ENCODE measurements at places on chromosomes 3 and 15.

DNA sequence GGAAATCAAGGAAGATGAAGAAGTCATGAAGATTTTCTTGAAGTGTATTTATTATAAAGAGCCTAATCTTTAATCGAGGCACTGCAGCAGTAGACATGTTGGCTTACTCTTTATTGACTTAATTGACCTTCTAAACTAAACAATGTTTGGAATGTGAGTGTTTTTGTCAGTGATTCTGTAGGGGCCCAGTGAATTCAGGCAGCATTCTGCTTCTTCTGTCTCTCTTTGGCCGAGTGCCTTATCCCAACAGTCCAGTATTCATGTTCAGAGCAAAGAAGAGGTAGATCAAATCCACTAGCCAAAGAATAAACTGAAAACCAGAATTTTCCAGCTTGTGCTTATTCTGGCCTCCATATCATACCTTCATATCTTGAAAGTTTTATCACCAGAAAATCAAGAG, 55.7 kb downstream of the RLBP1 start:
- no peak for DNase-seq

GRCh38 chr3:53163444-53164387, 2.7 kb downstream of the PRKCD start:
- no peak for DNase-seq

DNA sequence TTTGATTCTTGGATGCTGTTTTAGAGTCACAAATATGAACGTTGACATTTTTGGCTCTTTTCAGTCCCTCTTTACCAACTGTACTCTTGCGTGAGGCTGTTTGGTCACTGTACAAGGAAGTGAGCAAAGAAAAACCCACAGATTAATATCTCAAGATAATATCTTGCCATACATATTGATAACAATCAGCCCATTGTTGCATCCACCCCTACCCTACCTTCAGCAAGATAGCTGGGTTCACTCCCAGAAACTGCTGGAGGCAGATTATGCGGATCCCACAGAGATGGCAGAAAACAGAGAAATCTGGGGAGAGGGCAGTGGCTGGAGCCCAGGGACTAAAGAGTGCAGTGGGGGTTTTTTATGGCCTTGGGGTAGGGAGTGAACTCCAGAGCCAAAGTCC, 29.9 kb upstream of the MFSD1 start:
- DNase-seq = no peak

- no peak for DNase-seq
Observed at GRCh38 chr15:87752250-87752951, 504.1 kb downstream of the NTRK3 start.

GRCh38 chr3:177721864-177722785, 524.8 kb upstream of the TBL1XR1 start:
- no peak for DNase-seq

- no peak for DNase-seq
Observed at GRCh38 chr3:39141171-39141995, 12.0 kb downstream of the CSRNP1 start.

DNA sequence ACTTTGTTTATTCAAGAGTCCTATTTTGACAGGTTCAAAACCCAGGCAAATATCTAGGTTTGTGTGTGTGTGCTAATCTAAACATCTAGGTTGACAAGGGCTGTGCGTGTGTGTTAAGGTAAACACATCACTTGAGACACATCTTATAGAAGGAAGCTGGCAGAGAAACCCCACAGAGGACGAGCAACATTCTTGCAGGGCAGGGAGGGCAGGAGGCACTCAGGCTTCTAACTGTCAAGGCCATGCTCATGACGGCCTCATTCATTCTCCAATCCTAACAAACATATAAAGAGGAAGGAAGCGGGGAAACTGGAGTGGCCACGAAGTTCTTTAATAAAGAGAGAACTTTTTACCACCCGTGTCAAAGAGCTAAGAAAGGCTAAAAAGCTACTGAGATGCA, 43.4 kb downstream of the SLCO2A1 start:
- DNase-seq = no peak

DNA sequence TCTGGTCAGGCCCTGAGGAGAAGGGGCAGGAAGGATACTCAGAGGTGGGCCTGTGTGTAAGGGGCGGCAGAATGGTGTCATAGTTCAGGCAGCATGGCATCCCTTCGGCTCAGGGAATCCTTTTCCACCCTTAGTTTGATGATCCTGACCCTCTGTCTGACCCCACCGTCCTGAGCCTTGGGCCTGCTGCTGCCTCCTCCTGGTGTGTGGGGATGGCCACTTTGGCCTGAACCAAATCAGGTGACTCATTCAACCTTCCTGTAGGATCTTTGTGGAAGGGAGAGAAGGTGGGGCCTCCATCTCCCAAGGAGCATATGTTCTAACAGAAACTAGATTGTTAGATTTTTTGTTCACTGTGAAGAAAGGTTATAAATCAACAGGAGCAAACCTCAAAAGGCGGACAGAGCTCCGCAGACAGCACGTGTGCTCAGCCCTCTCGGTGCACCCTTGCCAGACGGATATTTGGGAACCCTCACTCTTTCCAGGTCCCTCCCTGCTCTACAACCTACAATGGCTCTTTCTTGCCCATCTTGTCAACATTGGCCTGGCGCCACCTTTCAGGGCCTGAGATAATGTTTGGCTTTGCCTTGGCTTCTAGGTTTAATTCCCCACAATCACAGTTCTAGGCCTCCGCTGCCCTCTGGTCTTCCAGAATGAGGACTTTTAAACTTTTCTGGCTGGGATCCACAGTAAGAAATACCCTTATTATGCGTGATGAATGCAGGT, 21.7 kb downstream of the THSD4 start:
- no peak for DNase-seq

- no peak for DNase-seq
Observed at GRCh38 chr3:55511895-55512570, 24.9 kb upstream of the WNT5A start.

GRCh38 chr3:112087746-112088145, 1.6 kb downstream of the C3orf52 start:
- DNase-seq = no peak

DNA sequence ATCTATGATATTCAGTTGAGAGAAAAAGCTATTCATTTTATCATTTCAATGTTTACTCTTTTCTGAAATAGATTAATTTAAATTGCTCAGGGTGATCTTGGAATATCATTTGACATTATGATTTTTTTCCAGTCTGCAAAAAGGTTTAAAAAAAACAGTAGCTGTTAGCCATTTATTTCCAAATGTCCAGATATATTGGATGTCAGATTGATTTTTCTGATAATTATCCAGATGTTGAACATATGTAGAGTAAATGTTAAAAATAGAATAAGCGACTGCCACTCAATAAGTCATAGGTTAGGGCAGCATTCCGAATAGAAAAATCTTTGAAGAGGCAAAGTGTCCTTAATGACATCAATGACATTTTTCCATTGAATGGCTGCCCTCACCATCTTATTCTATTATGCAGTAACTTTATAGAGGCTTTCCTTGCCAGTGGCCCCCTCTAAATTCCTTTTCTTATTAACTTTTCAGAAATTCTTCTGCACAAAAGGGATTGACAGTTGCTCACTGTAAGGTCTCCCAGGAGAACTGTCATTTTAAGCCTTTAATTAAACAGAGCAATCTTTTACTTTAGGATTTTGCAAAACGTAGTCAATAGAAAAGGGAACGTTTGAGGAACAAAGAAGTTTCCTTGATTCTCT, 316.5 kb downstream of the GBE1 start:
- DNase-seq = no peak

DNA sequence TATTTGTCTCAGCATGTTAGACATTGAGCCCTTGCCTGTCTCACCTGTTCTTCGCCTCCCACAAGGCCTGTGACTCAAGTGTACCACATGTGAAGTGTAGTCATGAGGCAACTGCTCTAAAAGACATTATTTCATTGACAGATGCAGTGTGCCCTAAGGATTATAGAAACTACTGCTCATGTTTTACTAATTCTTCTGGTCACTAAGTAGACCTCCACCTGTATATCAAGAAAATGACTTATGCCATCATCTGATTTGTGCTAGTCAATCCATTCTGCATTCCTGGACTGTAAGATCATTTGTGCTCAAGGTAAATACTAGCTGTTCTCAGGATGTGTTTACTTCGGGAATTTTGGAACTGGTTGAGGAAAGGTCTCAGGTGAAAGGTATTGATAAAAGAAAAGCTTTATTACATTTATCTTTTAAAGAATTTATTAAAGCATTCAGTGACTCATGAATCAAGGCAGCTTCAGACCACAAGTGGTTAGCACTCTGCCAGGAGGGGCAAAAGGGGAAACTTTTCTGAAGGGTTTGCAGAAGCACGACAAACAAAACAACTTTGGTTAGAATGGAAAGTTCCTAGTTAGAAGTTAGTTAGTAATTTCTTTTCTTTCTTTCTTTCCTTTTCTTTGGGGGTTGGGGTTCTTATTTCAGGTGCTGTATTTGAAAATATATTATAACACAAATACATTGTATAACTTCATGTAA, 465.3 kb upstream of the CBLB start:
- DNase-seq = peak; percentile 51

DNA sequence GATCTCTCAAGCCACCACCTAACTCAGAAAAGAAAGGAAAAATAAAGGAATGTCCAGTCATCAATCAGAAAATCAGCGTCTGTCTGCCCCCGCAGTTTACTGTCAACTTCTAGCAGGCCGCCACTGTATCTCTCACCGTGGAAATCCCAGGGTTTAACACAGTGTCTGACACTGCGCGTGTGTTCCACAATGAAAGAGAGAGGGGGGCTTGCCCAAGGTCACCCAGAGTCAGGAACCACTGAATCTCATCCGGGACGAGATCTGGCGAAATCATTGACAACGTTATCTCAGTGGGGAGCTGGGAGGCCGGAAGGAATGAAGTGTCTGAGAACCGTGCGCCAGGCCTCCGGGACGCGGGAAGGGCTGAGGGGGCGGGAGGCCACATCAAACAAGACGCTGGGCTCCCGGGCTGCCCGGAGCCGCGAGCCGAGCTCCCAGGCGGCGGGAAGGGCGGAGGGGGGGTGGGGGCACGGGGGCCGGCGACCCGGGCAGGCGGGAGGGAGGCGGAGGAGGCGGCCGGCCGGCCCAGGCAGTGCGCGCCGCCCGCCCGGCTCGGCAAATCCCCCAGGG, 2.2 kb upstream of the HES1 start:
- no peak for DNase-seq

- no peak for DNase-seq
Observed at GRCh38 chr3:192022412-192022811, 561.4 kb downstream of the PYDC2 start.

DNA sequence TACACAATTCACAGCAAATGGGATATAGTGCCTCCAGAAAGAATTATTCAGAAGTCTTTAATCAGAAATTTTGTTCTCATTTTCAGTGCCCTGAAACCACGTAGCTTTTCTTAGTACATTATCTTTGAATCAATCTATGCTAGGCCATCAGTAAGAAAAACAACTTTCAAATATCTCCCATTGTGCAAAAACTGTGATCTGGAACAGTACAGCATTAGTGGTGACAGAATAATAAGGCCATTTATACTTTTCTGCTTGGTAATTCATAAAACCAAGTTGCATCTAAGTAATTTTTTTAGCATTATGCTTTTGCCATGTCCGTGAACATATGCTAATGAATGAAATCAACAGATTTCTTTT, 35.4 kb upstream of the ZNF385D start:
- DNase-seq = no peak

- DNase-seq = no peak
Observed at GRCh38 chr3:168914662-168915061, 748.9 kb downstream of the MECOM start.

DNA sequence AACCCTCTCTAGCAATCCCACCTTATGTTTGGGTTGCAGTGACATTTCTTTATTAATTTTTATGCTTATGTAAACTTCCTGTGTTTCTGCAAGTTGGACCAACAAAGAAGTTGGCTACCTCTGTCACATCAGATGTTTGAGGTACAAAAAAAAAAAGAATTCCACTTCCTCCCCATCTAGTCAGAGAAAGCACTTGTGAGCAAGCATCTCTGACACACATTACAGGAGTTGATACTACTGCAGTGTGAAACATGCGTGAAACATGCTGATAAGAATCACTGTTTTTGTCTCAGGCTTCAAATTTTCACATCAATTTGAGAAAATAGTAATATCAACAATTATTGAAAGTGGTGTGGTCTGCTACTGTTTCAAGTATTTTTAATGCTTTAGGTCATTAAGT, 1.3 kb downstream of the SCAANT1 start:
- peak; percentile 41 for DNase-seq

DNA sequence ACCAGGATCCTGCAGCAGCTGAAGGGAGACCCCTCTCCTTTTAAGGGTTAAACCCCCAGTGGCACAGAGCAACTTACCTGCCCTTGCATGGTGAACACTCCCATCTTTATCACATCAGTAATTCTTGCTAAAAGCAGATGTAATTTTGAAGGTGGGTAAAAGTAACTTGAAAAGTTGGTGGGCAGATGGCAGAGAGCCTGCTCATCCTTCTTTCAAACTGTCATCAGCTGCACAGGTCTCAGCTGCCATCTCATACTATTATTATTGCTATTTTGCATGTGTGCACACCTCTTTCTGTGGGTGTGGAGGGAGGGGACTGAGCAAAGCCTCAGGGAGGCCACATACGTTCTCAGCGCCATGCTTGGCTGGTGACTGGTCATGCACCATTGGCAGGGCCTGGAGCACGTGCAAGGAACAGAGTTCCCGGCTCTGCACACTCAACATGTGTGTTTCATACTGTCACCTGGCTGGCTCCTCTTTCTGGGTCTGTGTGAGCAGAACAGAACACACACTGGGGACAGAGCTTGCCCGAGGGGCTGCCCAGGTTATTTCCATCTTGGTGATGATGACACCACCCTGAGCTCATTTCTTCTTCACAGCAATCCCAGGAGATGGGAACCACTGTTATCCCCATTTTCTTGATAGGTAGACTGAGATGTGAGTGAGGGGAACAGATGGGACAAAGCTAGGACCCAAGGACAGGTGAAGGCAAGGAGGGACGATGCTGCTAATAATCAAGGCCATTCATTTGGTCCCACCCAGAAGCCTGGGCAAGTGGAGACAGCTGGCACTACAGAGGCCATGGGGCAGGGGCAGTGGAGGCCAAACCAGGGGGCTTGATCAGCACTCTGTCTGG, 95.8 kb upstream of the KLF13 start:
- DNase-seq = no peak

- no peak for DNase-seq
Observed at GRCh38 chr3:136122006-136122405, 74.1 kb downstream of the MSL2 start.

GRCh38 chr3:94433811-94434210, 370.9 kb downstream of the NSUN3 start:
- no peak for DNase-seq

GRCh38 chr15:88803920-88804247, 648 bp downstream of the ACAN start:
- no peak for DNase-seq

DNA sequence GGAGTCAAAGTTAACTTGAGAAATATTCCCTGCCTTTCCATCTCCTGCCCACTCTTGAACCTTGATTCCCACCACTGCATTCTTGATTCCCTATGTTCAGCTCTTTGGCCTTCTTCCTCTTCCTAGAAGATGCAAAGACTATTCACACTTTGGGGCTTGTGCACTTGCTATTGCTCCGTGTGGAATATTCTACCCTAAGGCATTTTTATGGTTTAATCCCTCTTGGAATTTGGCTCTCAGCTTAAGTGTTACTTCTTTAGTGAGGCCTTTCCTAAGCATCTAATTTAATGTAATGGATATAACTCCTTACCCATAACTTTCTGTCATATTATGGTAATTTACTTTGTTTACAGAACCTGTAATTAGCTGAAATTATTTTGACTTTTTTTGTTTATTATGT, 318.9 kb upstream of the COL8A1 start:
- no peak for DNase-seq

GRCh38 chr3:197244751-197245150, 53.7 kb downstream of the DLG1 start:
- DNase-seq = no peak

GRCh38 chr3:53665608-53666425, 171.4 kb downstream of the CACNA1D start:
- no peak for DNase-seq
